ENCODE measurements at places on chromosomes 3 and 15.
A peak's percentile ranks its signal among the peaks of the same experiment; 100 is the strongest.

- peaks cover 13% of the 10 kb centered on the region for H3K4me1 ChIP-seq
- DNase-seq = no peak
- H3K27ac ChIP-seq = no peak overlapping the region
- H3K27me3 ChIP-seq = no peaks in the 10 kb centered on the region
- no peak overlapping the region for H3K4me3 ChIP-seq
- H3K36me3 ChIP-seq = no peaks in the 10 kb centered on the region
Observed at GRCh38 chr3:150607267-150608065, 4.3 kb downstream of the SELENOT start.

DNA sequence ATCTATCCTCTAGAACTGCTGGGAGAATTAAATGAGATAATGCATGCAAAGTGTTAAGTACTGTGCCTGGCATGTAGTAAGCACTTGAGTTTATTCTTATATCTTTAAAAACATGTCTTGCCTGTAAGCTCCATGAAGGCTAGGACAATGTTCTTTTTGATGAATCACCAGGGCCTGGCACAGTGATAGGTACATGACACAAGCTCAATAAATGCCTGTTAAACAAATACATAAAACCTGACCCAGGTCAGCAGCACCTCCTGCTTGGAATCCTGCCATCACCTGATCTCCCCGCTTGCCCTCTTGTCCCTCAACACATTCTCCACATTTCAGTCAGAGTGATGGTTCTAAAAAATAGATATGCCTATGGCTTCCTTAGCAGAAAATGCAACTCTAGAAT lies 186.8 kb downstream of the CHST2 start:
- H3K27ac ChIP-seq = no peak overlapping the region
- H3K36me3 ChIP-seq = no peaks in the 10 kb centered on the region
- peaks cover 9% of the 10 kb centered on the region for H3K4me1 ChIP-seq
- H3K27me3 ChIP-seq = no peaks in the 10 kb centered on the region
- no peak for DNase-seq

GRCh38 chr3:71402280-71402679 lies 181.2 kb downstream of the FOXP1 start:
- DNase-seq = peak; percentile 10
- H3K36me3 ChIP-seq = no peaks in the 10 kb centered on the region
- no peaks in the 10 kb centered on the region for H3K27me3 ChIP-seq

GRCh38 chr3:37765591-37766488 lies 95.8 kb upstream of the CTDSPL start:
- H3K27ac ChIP-seq = no peak overlapping the region
- no peaks in the 10 kb centered on the region for H3K36me3 ChIP-seq
- DNase-seq = no peak
- peaks cover 56% of the 10 kb centered on the region for H3K27me3 ChIP-seq
- H3K4me3 ChIP-seq = no peak overlapping the region
